Calu3 (cell line): ENCODE measurements at places on chromosomes 7 and 10. TPM values are rescaled to one million over a fixed set of nuclear protein-coding genes. Genes with fewer than 3 reads are reported as not detected.

Gene UPK3B
- 6.0 and 14.6 TPM in 2 replicates for total RNA-seq

Gene AGAP4
- 31.4 and 33.3 TPM in 2 replicates for total RNA-seq

Gene HABP2
- total RNA-seq = 0.59 and 1.0 TPM in 2 replicates

Gene LFNG
- total RNA-seq = 46.8 and 59.1 TPM in 2 replicates

- peak; percentile 60 for DNase-seq
Measured at GRCh38 chr10:5584895-5585516, 60.2 kb downstream of the CALML3 start.

GRCh38 chr10:99740260-99740659 lies 8.2 kb downstream of the CUTC start:
- DNase-seq = no peak

GRCh38 chr7:47103498-47104205 lies 478.3 kb downstream of the TNS3 start:
- DNase-seq = no peak

DNA sequence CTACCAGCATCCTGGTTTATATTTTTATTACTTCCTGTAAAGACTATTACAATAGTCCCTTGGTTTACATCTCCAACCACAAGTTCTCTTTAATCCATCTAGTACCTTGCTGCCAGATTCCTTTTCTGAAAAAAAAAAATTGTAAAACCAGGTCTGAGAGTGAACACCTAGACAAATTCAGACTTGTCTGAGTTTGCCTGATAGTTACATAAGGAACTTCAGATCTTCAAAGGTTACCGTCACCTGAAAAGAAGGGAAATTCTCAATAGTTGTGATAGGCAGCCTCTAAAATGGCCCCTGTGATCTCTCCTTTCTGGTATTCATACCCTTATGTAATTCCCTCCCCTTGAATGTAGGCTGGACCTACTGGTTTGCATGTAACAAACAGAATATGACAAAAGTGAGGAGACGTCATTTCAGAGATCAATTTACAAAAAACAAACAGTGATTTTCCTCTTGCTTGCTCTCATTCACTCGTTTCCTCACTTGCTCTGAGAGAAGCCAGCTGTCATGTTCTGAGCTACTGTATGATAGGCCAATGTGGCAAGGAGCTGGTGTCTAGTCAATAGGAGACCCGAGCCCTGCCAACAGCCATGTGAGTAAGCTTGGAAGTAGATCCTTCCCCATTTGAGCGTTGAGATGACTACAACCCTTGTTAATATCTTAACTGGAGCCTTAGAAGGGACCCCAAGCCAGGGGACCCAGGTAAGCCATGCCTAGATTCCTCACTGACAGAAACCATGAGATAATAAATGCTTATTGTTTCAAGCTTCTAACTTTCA lies 110.9 kb upstream of the LSM8 start:
- DNase-seq = no peak

GRCh38 chr10:34602478-34602877 lies 212.6 kb downstream of the PARD3 start:
- no peak for DNase-seq

- peak; percentile 20 for DNase-seq
Measured at GRCh38 chr7:105830405-105831301, 45.7 kb downstream of the ATXN7L1 start.

DNA sequence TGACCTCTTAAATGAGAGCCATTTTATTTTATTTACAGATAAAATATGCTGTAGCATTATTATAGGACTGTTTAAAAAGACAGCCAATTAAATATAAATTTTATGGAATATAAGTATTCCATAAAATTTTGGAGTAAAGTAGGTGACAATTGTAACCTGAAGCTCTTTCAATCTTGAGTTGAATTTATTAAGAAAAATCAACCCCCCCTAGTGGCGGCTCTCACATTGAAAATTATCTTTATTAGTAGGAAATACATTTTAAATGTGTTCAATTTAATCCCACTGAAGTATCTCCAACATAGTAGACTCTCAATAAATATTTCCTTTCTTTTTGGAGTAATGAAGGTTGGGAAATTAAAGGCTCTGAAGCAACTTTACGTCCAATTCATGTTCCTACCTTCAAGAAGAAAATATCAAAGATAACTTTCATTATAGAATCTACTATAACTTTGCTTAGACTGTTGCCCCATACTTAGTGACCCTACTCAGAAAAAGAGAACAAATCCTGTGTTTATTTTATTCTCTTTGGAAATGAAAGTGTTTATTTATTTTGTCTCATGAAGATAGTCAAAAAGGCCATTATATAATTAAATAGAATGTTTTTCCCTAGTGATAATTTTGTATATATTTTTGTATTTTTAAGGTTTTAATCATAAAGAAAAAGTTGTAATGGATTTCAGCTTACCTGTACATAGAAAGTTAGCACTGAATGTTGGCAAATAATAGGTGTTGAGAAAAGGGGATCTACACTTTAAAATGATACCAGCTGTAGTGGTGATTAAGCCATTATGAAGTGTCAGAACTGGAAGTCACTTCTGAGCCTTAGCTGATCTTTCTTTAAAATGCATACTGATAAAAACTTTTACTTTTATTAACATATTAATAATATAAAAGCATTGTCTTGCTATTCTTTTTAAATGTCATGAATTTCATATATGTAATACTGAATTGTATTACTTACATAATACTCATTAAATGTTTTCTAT lies 3.3 kb downstream of the AHR start:
- DNase-seq = peak; percentile 80
